Activated CD4-positive, alpha-beta T cell treated with anti-CD3 and anti-CD28 coated beads for 36 hours (primary cell): ENCODE measurements at places on chromosomes 5 and 9. TPM values are rescaled to one million over a fixed set of nuclear protein-coding genes. Genes with fewer than 3 reads are reported as not detected.

MYMK gene
- total RNA-seq = not detected

FPGS gene
- 80.4 TPM for total RNA-seq

ORM2 gene
- total RNA-seq = not detected

GRCh38 chr5:88734983-88735382, 148.0 kb downstream of the MEF2C start:
- no peak overlapping the region for H3K27ac ChIP-seq
- peaks cover 3% of the 10 kb centered on the region for H3K4me1 ChIP-seq
- H3K4me3 ChIP-seq = no peak overlapping the region
- DNase-seq = no peak
- peaks cover 15% of the 10 kb centered on the region for H3K27me3 ChIP-seq
- no peaks in the 10 kb centered on the region for H3K36me3 ChIP-seq

DNA sequence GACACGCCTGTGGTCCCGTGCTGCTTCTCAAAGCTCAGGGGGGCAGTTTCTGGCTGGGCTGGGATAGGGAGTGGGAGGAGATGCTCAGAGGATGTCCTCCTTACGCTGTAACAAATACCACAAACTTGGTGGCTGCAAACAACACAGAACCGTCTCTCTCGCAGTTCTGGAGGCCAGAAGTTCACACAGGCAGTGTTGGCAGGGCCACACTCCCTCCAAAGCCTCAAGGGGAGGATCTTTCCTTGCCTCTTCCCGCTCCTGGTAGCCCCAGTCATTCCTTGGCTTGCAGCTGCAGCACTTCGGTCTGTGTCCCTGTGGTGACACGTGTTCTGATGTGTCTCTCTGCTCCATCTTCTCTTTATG, 10.4 kb upstream of the ORM1 start:
- no peak overlapping the region for H3K27ac ChIP-seq
- no peak overlapping the region for H3K4me3 ChIP-seq
- H3K4me1 ChIP-seq = peaks cover under 1% of the 10 kb centered on the region
- H3K27me3 ChIP-seq = peaks cover 2% of the 10 kb centered on the region

- H3K27ac ChIP-seq = no peak overlapping the region
- peaks cover 9% of the 10 kb centered on the region for H3K27me3 ChIP-seq
- H3K36me3 ChIP-seq = no peaks in the 10 kb centered on the region
These were observed 274.4 kb upstream of the SEMA6A start for GRCh38 chr5:116848954-116849581.

- H3K27me3 ChIP-seq = no peaks in the 10 kb centered on the region
- H3K27ac ChIP-seq = no peak overlapping the region
These were observed 17.3 kb downstream of the RIGI start for GRCh38 chr9:32508728-32509127.

DNA sequence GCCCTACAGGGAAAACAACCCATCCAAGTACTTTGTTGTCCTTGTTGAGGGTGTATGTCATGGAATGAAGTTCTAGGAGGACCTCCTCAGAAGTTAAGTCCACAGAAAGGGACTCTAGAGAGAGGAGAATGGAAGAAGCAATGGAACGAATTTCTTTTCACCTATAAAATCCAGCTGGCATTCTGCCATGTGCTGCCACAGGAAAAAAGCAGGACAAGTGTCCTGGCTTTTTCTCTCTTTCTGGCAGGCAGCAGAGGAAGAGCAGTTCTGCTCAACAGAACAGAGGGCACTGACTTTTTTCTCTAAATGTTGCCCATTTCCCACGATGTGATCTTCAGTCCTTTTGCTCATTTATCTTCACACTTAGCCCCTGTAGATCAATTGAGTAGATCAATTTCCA, 240.8 kb downstream of the MCTP1 start:
- H3K27ac ChIP-seq = no peak overlapping the region
- H3K27me3 ChIP-seq = no peaks in the 10 kb centered on the region
- H3K36me3 ChIP-seq = no peaks in the 10 kb centered on the region
- no peak overlapping the region for H3K4me3 ChIP-seq
- no peaks in the 10 kb centered on the region for H3K4me1 ChIP-seq
- DNase-seq = no peak
